ENCODE measurements at places on chromosomes 11 and 22.

GRCh38 chr11:19597876-19598275 lies 114.8 kb upstream of the NAV2 start:
- no peak for DNase-seq

DNA sequence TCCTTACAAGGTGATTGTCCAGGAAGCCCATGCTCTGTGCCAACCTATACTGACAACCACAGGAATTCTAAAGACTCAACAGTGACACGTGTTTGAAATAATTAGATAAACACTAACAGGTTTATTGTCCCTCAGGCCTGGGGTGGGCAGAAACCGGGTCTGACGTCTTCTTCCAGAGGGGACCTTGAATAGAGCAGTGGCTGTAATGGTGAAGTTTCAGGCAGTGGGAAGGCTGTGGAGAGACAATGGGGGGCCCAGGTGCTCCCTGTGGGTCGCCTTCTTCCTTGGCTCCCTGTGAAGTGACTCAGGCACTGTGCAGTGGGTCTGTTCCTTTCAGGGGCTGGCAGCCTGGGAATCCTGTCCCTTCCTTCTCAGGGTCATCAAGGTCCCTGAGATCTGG lies 54.6 kb downstream of the OTOG start:
- no peak for DNase-seq

- DNase-seq: no peak
Measured at GRCh38 chr11:113338730-113339129, 24.3 kb downstream of the TTC12 start.

- DNase-seq: no peak
Measured at GRCh38 chr11:11311169-11311568, 41.9 kb downstream of the CSNK2A3 start.

GRCh38 chr11:75424396-75424795 lies 8.6 kb downstream of the KLHL35 start:
- no peak for DNase-seq
